Fibroblast of skin of left quadriceps (primary cell): ENCODE measurements at places on chromosomes 5 and 9.
A peak's percentile ranks its signal among the peaks of the same experiment; 100 is the strongest.

- DNase-seq: peak; percentile 100
Observed at GRCh38 chr5:33321026-33321425, 119.7 kb upstream of the TARS1 start.

DNA sequence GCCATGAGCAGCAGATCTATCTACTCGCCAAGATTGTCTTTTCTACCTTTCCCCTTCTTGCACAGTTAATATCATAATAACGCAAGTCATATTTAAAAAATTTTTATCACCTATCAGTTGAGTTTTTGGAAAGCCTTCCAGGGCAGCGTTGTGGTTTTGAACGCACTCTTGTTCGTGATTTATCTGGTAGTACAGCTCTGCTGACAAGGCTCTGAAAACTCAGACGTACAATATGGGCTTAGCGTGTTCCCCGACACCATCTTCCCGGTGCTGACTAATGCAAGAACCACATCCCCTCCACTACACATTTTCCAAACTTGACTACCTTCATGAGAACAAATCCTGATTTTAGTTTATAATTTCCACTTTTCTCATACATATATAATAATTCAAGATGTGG is 1.6 kb upstream of the NFIL3 start:
- DNase-seq: no peak

DNA sequence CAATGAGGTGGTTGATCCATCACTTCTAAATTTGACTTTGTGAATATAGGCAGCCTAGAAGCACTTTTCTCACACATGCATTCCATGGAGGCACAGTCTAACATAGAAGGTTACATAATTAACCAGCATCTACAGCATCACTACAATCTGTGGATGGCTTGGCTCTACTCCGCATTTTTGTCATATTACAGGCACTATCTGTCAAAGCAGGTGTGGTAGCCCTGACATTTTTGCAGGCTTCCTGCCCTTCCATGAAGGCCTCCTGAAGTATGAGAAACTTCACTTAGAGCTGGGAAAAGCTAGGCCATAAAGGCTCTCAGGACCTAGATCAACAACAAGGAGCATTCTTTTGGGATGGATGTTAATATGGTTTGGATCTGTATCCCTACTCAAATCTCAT is 378.0 kb downstream of the ANXA1 start:
- DNase-seq: no peak

DNA sequence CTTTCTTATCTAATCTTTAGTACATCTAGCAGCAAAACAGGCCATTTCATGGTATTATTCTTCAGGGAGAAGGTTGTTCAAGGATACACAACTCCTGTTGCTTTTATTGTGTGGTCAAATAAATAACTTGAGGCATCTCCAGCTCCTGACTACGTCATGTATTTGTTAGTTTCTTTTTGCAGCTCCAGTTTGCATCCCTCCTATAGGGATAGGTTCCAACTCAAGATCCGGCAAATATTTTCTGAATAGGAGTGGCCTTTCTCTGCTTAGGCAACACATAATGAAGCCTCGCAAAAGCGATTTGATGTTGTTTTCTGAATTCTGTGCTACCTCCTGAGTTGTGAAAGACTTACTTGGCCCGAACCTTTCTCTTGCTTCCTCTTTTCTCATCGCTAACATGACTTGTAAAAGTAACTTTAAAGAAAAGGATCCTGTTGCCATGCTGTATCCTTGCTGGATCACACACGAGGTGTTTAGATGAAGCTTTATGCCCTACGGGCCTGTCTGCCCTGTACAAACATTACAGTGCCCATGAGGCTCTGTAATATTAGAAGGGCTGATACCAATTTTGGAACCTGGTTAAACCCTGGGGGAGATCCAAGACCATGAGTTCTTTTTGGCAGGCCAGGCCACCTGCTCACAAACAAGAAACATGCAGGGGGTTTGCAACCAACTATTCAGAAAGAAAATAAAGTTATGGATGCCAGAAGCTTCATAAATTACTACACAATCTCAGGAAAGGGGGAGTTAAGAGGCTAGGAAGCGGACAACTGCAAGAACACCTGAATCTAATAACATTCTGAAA is 149.8 kb upstream of the FGF10 start:
- DNase-seq: no peak

- DNase-seq: peak; percentile 8
Observed at GRCh38 chr5:148730270-148730669, 75.9 kb upstream of the HTR4 start.

DNA sequence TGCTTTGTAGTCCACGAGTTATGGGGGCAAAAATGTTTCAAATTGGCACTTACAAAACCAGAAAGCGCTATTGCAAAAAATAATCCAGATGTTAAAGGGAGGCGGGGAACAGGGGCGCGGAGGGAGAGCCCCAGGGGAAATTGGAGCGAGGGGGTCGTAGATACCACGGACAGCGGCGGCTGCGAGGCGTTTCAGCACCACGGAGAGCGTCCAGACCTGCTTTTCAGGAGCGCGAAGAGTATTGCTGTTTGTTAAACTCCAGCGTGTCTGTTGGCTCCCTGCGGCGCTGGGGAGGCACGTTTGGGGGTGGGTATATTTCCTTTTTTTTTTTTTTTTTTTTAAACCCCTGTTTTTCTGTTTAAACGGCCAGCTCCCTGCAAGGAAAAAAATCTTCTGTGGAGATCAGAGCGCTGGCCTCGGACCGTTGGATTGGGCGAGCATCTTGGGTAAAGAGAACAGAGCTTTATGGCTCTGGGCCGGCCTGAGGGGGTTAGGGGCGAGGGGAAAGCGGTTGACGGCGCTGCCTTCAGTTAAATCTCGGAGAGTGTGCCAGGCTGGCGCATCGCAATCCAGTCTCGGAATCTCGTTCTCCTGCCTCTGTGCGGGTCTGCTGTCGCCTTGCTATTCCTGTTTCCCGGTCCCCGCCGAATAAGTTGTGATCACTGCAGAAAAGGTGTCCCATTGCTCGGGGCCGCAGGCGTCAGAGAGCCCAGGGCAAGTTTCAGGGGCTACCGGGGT is at the start of gene GLRA1:
TSS of gene GLRA1 (minus strand) at position 288 of the 738 bp plus-strand sequence. CDS start 302 bp downstream, outside the sequence.
- no peak for DNase-seq

GRCh38 chr9:92188969-92189781 is 74.0 kb upstream of the SPTLC1 start:
- no peak for DNase-seq

- no peak for DNase-seq
Observed at GRCh38 chr5:19564036-19564435, 424.0 kb downstream of the CDH18 start.

GRCh38 chr5:145511351-145511750 is 323.8 kb downstream of the PRELID2 start:
- no peak for DNase-seq

- no peak for DNase-seq
Observed at GRCh38 chr5:172064766-172065165, 58.3 kb upstream of the FBXW11 start.

DNA sequence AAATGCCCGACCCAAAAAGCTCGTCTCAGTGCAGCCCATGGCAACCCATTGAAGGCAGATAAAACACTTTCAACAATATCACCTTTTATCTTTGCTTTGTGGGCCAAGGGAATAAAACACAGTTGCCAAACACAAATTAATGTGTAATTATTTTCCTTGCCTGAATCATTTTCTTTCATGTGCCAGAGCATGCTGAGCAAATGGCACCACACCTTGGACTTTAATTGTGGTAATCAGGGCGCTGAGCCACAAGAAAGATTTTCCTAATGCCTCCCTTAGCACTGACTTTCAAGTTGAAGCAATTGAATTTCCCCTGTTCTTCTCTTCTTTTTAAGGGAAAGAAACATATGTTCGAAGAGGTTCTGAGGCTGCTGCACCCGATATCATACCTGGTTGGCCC is 297.1 kb upstream of the MSX2 start:
- no peak for DNase-seq

GRCh38 chr5:88758184-88758583 is 124.8 kb downstream of the MEF2C start:
- no peak for DNase-seq

DNA sequence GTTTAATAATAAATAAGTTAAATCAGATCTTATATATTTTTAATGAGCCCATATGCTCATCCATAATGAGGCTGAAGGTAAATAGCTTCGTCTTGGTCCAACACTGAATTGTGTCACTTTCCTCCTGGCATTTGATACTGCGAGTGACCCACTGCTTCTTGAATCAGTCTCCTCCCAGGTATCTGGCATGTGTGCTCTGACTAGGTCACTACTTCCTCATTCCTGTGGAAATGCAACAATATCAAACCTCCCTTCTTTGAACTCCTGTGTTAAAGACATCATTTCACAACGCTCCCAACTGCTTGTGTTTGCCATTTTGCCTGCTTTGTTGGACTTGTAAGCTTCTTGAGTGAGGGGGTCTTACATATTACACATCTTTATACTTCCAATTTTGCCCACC is 157.7 kb downstream of the SLC24A2 start:
- DNase-seq: no peak
